ENCODE measurements at places on chromosomes 13 and 19.
A peak's percentile ranks its signal among the peaks of the same experiment; 100 is the strongest.

DNA sequence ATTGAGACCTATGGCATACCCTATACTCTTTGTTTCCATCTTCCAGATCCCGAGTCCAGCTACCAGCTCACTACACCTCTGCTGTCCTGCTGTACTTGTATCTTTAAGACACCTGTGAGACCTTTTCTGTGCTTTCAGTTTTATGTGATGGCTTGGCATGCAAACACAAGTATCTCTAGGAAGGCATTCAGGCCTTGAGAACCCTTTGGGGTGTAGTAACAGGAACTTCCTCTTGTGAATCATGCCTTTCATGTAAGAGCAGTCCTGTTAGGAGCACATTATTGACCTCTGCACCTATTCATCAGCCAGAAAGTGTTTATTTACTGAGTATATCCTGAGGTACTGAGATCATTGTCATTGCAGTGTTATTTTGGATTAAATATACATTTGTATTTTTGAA, 87.0 kb upstream of the HTR2A start:
- no peak for DNase-seq

- no peak for DNase-seq
Observed at GRCh38 chr19:17264641-17264979, at the start of gene USHBP1. USHBP1 (minus strand) TSS chr19:17264745; CDS start chr19:17264299, 446 bp downstream.

GRCh38 chr19:6671960-6672359, 2.0 kb upstream of the TNFSF14 start:
- DNase-seq: no peak

GRCh38 chr19:15290166-15290565, 42.2 kb downstream of the BRD4 start:
- no peak for DNase-seq

- no peak for DNase-seq
Observed at GRCh38 chr13:87906411-87906810, 235.2 kb downstream of the SLITRK5 start.

- DNase-seq: no peak
Observed at GRCh38 chr13:113789167-113789566, 30.1 kb downstream of the TMEM255B start.

DNA sequence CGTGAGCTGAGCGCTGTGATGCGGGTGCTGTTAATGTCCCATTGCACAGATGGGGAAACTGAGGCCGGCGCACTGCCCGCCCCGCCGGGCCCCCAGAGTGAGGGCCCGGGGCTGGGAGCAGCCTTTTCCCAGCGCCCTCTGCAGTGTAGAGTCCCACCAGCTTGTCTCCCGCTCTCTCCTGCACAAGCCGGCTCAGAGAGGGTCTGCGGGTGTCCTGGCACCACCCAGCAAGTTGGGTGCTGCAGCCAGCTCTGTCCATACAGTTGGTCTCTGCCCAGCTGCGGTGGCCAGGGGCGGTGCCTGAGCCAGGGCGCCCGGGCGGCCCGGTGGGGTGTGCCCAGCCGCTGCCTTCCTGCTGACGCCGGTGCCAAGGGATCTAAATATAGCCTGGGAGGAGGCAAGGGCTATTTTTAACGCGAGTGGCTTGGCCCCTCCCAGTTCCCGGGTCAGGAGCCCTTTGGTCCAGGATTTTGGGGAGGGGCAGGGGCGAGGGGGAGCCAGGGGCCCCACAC, 19.3 kb downstream of the GADD45B start:
- no peak for DNase-seq

DNA sequence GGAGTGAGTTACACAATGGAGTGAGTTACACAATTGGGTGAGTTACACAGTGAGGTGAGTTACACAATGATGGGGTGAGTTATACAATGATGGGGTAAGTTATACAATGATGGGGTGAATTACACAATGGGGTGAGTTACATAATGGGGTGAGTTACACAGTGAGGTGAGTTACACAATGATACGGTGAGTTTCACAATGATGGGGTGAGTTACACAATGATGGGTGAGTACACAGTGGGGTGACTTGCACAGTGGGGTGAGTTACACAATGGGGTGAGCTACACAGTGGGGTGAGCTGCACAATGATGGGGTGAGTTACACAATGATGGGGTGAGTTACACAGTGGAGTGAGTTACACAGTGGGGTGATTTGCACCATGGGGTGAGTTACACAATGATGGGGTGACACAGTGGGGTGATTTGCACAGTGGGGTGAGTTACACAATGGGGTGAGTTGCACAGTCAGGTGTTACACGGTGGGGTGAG, 52.5 kb upstream of the GAS6 start:
- no peak for DNase-seq

DNA sequence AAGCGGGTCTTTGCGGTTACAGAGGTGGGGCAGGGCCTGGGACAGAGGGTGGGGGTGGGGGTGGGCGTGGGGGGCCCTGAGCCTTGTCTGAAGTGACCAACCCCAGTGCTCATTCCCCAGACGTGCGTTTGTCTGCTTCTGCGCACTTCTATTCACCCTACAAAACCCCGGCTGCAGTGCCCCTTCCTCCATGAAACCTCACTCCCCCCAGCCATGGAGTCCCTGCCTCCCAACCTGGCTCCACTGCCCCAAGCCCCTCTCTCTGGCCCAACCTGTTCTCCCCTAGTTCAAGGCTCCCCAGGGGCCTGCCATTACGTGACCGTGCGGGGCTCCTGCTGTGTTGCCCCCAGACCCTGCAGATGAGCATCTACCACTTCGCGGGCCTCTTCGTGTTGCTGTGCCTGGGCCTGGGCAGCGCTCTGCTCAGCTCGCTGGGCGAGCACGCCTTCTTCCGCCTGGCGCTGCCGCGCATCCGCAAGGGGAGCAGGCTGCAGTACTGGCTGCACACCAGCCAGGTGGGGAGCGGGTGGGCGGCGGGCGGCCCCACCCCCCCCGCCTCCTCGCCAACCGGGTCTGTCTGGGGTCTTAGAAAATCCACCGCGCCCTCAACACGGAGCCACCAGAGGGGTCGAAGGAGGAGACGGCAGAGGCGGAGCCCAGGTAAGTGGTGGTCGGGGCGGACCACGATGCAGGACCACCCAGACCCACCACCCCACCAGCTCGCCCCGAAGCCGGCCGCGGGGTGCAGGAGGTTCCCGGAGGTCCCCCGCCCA, 8.2 kb downstream of the GRIN3B start:
- DNase-seq: no peak

DNA sequence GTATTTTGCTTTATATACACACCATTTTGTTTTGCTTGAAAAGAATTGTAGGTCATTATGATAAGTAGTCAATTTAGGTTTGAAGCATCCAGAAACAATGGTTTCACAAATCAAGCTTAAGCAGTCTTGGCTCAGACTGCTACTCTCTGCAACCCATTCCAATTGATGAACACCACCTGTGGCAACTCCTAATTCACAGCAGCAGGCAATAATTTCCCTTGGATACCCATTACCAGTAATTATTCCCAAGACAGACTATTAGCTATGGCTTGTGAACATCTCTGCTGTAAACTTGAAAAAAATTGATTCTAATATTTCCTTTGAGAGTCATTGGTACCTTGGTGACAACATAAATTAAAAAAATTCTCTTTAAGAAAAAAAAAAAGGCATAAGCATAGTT, 299.3 kb upstream of the SLITRK6 start:
- no peak for DNase-seq

DNA sequence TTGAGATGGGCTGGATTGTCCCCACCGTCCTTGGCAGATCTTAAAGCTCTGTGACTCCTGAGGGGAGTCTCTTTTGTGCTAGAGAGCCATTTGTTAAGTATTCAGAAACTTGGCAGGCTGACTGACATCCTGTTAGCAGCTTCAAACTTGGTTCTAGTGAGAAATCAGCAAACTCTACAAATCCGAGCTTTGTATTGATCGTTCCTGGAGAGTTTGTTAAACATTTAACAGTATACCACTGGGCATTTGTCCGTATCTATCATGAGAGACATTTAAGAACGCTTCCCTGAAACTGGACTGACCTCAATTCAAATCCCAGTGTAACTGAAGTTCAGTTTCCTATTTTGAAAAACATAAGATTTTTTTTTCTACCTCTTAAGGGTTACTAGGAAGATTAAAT, 3.1 kb downstream of the ATP12A start:
- DNase-seq: no peak

DNA sequence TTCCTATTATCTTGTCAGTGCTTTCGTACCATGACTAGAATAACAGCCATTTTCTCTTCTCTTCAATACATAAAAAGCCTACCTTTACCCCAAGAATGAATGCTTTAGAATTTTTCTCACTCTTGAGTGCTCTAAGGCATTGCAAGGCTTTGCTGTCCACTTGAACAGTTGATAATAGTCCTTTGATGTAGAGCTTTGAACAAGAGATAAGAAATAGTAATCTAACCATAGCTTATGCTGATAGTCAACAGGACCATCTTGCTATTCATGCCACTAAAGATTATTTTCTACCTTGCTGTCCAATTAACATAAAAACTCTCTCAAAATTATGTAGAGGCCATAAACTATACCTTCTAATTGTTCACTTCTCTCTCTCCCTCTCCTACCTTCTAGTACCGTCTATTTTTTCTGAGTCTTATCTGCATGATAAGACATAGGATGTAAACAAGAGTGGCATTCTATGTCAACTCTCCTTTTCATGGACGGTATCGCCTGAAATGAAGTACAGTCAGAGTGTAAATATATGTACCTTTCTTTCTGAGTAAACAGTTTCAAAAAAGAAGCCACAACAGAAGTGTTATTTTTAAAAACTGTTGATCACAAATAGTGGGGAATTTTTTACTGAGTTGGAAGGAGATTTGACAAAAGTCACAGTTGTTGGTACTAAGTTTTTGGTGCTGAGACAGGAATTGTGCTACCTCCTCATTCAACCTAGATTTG, 297.9 kb downstream of the NDFIP2 start:
- DNase-seq: no peak

DNA sequence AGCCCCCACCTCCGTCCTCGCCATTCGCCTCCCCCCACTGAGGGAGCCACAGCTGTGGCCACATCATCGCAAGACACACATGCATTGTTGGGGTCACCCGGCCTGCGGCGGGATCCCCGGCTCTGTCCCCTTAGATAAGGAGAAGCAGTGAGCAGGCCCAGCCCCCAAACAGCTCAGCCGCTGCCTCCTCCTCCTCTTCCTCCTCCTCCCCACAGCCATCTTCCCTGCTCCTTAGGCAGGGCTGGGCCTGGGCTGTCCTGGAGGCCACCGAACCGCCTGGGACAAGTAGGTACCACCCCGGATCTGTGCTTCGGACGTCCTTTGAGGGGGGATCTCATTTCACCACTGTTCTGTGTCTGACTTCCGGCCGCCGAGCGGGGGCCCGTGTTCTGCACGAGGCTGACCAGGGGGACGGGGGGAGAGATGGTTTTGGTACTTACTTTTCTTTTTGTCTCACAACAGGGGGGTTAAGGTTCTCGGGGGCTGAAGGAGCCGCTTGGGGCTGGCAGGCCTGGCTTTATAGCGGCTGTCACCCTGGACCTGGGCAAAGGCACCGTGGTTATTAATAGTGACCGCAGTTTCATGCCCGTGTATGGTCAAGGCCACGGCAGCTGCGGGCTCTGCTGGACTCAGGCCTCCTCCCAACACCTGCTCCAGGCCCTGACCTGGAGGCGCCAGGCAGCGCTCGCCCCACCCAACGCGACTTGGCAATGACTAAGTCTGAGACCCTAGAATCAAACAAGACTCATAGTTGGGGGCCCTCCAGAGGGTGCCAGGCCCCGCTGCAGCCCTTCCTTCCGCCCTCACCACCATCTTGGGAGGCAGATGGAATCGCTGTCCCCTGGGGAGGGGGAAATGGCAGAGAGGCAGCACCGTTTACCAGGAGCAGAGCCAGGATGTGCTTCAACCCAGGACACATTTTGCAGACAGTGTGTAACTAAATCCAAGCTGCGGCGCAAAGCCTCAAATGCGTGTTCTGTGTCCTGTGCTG, 18.3 kb downstream of the NMRK2 start:
- peak; percentile 33 for DNase-seq

DNA sequence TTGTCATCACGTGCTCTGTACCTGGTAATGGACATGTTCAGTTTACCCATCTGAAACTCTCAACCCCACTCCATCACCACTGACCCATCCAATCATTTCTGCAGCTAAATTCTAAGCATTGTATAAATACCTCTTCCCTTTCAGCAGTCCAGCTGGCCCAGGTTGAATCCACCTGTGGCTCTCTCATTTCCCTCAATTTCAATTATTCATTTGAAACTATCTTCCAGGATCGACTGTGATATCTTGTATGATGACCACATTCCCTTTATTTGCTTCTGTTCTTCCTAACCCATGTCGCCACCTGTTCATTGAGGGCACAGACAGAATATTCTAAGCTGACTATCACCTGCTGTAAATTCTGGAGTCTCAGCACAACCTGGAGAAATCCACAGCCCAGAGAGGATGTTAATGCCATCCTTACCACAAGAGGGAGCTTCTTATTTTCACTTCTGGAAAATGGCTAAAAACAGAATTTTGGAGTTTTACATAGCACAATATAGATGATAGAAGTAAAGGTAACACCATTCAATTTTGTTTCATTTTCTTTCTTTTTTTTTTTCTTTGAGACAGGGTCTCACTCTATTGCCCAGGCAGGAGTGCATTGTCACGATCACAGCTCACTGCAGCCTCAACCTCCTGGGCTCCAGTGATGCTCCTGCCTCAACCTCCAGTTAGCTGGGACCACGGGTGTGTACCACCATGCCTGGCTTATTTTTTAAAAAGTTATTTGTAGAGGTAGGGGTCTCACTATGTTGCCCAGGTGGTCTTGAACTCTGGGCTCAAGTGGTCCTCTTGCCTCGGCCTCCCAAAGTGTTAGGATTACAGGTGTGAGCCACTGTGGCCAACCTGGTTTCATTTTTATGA, 38.6 kb downstream of the ZNF823 start:
- DNase-seq: peak; percentile 40

- no peak for DNase-seq
Observed at GRCh38 chr19:46366620-46367292, 19.9 kb downstream of the PPP5C start.

DNA sequence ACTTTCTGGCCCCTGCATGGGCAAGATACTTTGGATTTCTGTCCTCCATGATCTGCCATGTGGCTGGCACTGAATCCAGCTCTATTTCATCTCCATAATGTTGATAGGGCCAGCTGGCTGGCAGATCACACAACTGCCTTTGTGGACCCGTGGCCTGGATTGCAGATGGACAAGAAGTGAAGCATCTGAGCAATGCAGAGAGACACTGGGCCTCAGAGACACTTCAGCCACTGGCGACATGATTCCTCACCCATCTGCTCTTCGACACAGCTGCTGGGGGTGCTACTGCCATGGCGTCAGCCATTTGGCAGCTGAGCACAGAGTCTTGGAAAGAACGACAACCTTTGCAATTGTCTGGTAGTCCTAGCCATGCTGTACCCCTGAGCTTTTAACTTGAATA, 79.5 kb upstream of the MYO16 start:
- DNase-seq: no peak
